Mucosa of descending colon (tissue), 3 donors: ENCODE measurements at places on chromosomes 5 and 9. TPM values are rescaled to one million over a fixed set of nuclear protein-coding genes. Genes with fewer than 3 reads are reported as not detected.

The LCN15 gene
- total RNA-seq: 3.7 TPM

The MYORG gene
- total RNA-seq: 63.4 TPM

The CDH9 gene
- not detected for total RNA-seq

The PGGT1B gene
- 62.1 TPM for total RNA-seq

The PRSS3 gene
- total RNA-seq: 174 TPM

The FABP6 gene
- not detected for total RNA-seq
